CD4-positive, alpha-beta T cell treated with Interleukin-6 at 100 ng/mL for 8 hours (primary cell): ENCODE measurements at places on chromosomes 2 and 18.

GRCh38 chr2:65142515-65142914 lies 12.6 kb upstream of the RAB1A start:
- no peak for DNase-seq

DNA sequence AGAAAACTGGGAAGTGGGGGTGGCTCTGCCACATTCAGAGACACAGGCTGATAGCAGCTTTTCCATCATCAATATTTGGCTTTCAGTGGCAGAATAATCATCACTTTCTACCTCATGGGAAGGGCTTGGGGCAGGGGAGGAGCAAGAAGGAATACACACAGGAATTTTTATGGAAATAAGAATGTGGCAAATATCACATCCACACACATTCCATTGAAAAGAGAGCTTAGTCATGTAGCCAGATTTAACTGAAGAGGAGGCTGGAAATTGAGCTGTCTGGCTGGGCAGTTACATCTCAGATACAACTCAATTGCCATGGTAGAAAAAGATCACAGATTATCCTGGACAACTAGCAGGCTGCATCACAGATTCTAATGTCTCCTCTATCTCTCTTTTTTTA lies 1474.0 kb upstream of the ACVR2A start:
- no peak for DNase-seq

DNA sequence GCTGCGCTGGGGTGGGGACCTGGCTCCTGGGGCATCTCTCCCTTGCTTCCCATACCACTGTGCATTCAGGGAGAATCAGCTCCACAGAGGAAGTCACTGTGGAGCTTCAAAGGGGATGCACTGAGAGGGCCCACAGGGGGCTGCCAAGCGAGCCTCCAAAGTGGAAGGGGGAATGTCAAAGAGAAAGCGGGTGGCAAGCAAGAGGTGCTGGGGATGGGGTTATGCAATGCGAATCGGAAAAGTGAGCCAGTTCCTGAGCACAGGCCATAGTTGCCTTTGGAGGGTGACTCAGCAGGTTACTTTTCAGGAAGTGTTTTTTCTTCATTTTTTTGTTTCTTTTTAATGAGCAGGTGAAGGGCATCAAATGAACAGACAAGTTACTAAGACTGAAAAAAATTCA lies 17.6 kb downstream of the PMAIP1 start:
- no peak for DNase-seq

DNA sequence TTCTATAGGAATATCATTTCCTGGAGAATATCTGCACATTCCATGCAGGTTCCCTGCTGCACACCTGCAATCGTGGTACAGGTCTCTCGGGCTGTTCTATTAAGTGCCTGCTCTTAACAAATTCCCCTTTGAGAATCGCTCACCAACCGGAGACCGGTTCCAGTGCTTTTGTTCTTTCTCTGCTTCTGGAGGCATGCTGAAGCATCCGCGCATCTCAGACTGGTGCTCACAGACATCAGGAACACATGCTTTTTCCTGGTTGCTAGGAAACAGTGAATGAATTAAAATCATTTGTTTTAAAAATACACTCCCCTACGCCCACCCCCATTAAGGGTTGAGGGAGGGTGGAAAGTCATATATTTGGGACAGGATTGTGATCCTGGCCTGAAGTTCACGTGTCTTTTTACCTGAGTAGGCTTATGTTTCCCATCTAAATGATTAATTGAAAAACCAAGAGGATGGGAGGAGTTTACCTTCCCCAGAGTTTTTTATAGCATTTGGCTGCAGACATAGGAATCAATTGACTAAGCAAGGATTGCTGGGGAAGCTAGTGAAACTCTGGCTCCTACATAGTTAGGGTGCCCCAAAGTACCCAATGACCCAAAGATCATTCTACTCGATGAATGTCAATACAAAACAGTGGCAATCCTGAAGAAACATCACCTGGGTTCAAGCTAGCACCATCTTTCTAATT lies at the start of gene C2orf80:
Gene C2orf80, minus strand, starts transcription at position 221 of the 694 bp plus-strand sequence. CDS start 3,044 bp downstream, outside the sequence.
- no peak for DNase-seq

GRCh38 chr2:58204195-58204959 lies 36.7 kb downstream of the FANCL start:
- DNase-seq: no peak

DNA sequence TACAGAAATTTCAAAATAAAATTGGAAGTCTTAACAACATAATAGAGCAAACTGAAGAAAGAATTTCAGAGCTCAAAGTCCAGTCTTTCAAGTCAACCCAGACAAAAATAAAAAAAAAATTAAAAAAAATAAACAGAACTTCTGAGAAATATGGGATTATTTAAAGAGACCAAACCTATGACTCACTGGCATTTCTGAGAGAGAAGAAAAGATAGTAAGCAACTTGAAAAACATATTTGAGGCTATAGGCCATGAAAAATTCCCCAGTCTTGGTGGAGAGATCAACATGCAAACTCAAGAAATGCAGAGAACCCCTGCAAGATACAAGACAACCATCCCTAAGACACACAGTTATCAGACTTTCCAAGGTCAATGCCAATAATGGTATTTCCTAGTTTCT lies 167.4 kb downstream of the RNF144A start:
- no peak for DNase-seq

- no peak for DNase-seq
Observed at GRCh38 chr2:204074456-204074855, 137.9 kb downstream of the ICOS start.

DNA sequence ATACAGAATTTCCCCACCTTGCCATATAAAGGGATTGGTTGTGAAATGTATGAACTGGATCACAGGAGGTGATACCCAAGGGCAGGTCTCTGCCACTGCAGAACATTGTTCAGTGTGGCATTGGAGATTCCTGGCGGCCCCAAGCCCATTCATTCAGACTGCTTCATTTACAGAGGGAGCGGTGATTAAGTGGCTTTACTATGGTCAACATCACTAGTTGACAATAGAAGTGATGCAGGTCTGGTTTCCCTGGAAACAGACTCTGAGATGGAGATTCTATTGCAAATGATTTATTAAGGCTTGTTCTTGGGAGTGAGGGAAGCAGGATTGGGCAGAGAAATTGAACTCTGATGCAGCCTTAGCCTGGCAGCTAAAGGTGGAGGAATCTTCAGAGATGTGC lies 62.4 kb downstream of the ZDBF2 start:
- no peak for DNase-seq

- no peak for DNase-seq
Observed at GRCh38 chr2:170344663-170345346, 166.9 kb downstream of the MYO3B start.

GRCh38 chr2:152387041-152387440 lies 52.1 kb downstream of the FMNL2 start:
- no peak for DNase-seq

- DNase-seq: no peak
Observed at GRCh38 chr2:9145752-9146430, 60.7 kb upstream of the ASAP2 start.

DNA sequence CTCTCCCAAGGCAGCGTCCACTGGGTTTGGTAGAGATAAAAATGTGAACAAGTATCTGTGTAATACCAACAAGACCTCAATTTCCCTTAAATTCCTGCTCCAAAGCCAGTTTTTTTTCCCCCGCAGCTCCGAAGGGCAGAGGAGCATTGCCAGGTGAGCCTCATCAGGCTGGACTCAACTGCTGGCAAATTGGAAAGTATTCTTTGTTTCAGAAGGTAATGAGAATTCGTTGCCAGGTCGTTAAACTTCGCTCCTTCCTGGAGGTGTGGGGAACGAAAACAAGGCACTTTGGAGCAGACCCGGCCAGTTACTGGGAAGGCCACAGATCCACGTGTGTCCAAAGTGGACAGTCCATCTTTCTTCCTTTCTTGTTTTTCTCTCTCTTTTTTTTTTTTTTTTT lies 30.4 kb upstream of the ASB18 start:
- no peak for DNase-seq

DNA sequence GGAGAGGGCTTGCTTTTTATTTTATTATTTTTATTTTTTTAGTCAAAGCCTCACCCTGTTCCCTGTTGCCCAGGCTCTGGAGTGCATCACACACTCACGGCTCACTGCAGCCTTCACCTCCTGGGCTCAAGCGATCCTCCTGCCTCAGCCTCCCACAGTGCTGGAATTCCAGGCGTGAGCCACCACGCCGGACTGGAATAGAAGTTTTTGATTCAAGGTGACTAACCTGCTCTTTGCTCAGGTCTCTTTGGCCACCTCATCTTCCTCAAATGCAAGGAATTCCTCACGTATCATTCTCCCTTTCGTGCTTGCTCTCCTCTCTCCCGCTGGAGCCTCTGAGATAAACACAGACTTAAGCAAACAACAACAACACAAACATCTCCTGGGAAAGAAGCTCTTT lies 636.8 kb downstream of the ADCYAP1 start:
- DNase-seq: no peak

DNA sequence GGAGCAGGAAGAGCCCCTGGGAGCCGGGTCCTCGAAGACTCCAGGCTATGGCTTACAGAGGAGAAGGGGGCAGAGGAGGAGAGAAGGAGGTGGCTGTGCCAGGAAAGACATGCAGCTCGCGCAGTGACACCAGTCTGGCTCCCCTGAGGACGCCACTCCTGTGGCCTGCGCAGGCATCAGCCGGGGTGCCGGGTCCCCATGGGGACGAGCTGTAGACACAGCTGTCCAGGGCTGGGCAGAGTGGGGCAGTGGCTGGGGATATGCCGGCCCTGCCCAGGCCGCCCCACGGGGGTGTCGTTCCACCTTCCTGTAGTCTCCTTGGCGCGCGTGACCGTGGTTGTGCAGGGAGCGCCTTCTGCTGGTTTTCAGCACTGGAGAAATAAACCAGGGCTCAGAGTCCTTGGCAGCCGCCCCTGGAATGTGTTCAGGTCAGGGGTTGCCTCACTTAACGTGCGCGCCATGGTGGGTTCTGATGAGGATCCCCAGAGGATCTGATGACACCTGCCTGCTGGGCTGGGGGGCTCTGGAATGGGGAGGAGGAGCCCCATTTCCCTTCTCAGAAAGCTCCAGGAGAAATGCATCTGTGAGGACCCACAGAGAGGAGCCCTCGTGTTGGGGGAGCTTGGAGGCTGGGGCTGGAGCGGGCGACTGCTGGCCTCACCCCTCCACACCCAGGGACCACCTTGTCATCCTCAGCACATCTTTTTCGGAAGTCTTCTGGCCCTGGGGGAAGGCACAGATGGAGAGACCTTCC lies 26.7 kb downstream of the RAMP1 start:
- no peak for DNase-seq

DNA sequence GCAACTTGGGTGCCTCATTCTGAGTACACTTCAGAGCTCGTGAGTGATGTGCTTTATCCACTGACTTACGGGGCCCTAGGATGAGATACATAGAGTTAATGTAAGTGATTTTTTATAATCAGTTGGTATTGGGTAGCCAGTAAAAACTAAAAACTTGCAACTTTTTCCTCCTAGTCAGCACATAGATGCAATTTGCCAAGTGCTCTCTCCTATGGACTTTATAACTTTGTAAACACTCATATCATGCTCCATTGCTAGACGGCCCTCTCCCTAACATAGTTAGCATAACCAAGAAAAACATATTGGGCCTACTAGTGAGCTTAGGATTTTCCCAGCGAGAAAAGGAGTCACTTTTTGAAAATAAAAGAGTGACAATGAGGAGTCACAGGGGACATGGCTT lies 60.4 kb downstream of the PLB1 start:
- no peak for DNase-seq

GRCh38 chr2:177106212-177106611 lies 106.4 kb upstream of the HNRNPA3 start:
- no peak for DNase-seq

GRCh38 chr18:79851489-79851888 lies 53.8 kb downstream of the KCNG2 start:
- DNase-seq: no peak

DNA sequence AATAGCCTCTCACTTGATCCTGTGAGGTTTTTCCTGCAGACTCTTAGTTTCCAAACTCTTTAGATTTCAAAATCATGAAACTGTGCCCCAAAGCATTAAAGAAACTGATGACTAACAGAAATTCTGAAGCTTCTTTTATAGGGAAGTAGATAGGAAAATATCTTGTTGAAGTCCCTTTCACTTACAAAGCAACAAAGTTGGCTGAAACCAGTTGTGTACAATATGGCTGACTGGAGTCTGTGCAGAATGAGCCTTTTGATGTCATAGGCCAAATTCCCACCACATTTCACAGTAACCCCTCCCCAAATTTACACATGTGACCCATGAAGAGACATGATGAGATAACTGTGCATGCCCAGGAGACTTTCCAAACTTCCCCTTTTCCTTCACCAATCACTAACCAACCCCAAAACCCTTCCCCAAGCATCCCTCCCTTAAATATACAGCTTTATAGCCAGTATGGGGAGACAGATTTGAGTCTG lies 61.7 kb upstream of the NCK2 start:
- DNase-seq: no peak

DNA sequence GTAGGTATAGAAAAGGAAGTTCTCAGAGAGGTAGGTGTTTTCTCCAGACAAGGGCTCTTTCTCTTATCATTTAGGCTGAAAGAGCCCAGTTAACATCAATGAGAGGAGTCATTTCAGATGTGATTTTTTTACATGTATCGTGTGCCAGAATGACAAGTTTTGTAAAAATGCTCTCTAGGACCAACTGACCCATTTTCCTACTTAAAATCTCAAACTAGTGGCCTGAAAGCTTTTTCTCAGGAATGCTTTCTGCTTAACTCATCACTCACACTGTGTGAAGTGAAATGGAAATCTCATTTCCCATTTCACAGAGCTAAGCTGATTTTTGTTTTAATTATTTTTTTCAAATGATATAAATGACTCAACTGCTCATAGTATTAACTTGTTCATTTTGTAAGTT lies 128.7 kb upstream of the CYP26B1 start:
- no peak for DNase-seq

GRCh38 chr2:241843321-241844065 lies 15.2 kb downstream of the PDCD1 start:
- DNase-seq: no peak

DNA sequence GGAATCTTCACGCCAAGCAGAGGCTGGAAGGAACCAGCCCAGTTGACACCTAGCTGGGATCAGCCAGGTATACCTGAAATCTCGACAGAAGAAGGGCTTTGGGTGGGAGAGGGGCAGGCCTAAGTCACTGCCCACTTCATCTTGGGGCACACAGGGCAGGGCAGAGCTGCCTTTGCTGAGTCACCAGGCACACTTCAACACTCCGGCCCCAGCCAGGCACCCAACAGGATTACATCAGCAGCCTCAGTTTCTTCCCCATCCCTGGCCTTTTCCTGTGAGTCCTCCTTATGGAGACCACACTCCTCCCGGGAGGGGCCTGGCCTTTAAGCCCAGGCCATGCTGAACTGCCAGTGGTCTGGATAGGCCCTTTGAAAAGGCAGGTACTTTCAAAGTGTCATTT lies 201.7 kb upstream of the HS6ST1 start:
- no peak for DNase-seq

GRCh38 chr2:217822296-217823252 lies 180.2 kb downstream of the TNS1 start:
- DNase-seq: no peak

GRCh38 chr2:172097557-172098131 lies 5.1 kb downstream of the DLX2 start:
- DNase-seq: no peak
